NCI-H345 (cell line): ENCODE measurements at places on chromosomes 6 and 20.

- DNase-seq: no peak
Measured at GRCh38 chr6:72619883-72620696, 1.8 kb upstream of the KCNQ5 start.

GRCh38 chr6:36204068-36204753 lies 7.7 kb downstream of the BRPF3 start:
- no peak for DNase-seq

DNA sequence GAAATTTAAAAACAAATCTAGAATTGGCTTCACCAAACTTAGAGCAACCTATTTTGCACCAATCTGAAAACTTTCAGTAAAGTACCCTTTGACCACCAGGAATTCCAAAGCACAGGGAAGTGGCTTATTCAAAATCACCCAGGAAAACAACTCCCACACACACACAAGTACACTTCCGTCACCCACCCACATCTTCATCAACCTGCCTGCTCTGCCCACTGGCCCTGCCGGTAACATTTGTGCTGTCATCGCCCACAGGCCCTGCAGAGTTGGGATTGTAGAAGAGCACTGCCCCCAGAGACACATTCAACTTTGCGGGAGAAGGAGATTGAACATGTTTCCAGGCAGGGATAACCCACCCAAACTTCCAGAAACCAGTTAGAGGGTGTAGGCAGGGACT lies 19.3 kb upstream of the SCML4 start:
- no peak for DNase-seq

DNA sequence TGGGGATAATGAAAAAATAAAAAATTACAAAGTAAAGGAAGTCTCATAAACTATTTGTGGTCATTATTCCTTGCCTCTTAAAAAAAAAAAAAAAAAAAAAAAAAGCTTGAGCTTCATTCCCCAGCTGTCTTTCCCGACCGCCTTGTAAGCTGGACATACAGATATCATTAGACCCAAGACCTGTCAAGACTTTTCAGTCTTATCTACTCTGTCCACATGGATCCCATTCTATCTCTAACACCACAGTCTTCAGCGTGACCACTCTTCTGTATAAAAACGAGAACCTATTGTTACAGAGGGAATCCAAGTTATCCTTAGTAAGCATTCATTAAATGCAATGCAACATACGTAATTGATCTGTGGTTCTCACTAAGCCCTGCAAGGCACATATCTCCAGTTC lies 423.5 kb downstream of the MEI4 start:
- DNase-seq: no peak

- DNase-seq: no peak
Measured at GRCh38 chr20:49281059-49281912, 3.4 kb upstream of the ZNFX1 start.

GRCh38 chr6:163718537-163718936 lies 304.0 kb downstream of the QKI start:
- DNase-seq: no peak

DNA sequence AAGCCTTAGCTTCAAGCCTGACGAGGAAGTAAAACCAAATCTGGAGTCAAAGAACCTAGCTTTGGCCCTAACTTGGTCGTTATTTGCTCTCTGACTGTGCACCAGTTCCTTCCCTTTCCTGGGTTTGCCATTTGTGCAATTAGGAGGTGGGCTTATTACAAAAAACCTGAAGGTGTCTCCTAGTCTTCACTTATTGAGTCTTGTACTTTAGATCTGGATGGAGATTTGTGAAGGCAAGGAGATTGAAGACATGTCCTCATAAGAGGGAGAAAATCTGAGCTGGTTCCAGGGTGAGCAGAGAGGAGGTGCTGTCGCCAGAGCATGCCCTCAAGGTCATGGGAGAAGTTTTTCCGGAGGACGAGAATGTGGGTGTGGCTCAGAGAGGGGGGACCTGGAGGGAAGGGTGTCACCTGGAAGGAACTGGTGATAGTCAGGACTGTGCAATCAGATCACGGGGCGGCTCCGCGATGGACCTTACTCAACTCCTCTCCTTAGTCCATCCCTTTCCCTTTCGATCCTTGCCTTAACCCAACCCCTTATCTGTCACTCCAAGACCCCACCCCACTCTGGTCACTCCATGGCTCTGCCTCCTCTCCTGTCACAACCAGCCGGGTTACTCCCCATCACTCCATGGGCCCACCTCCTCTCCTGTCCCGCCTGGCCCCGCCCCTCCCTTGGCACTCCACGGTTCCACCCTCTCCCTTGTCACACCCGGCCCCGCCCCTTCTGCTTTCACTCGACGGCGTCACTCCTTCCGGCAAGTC lies 588 bp upstream of the ACSS2 start:
- DNase-seq: peak; percentile 99

DNA sequence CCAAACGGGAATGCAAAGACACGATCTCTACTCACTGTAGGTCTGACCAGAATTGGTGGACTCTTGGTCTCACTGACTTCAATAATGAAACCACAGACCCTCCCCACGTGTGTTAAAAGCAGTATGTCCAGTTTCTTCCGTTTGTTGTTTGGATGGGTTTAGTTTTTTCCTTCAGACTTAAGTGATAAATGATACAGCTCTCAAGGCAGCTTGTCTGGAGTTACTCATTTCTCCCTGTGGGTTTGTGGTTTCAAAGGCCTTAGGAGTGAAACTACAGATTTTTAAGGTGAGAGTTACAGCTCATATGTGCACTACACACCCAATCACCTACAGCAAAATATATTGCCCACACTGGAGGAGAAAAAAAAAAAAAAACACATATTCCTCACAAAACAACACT lies 86.7 kb upstream of the STMND1 start:
- DNase-seq: no peak

DNA sequence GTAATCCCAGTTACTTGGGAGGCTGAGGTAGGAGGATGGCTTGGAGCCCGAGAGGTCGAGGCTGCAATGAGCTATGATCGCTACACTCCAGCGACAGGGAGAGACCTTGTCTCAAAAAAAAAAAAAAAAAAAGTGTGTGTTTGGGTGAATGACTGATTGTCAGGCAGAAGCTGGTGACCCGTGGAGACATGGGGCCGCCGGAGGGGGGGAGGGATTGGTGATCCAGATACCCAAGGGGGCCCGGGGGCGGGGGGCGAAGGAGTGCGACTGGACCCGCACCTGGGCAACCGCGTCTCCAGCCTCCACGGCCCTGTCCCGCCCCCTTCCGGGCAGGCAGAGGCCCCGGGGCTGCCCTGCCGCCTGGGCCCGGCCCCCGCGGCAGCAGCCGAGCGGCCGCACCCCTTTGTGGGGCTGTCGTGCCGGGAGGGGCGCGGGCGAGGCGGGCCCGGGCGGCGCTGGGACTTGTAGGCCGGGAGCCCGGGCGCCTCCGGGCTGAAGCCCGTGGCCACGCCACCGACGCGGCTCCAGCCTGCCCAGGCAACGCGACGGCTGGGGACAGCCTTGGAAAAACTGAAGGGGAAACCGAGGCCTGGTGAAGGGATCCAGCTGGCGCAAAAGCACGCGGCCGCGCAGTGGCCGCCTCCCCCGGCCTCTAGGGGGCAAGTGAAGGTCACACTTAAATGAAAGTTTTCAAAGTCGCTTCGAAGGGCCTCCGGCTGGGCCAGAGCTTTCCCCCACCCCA lies 2.1 kb upstream of the RBM38 start:
- DNase-seq: no peak
